ENCODE measurements at places on chromosomes 2 and 18.
A peak's percentile ranks its signal among the peaks of the same experiment; 100 is the strongest.

- peak; percentile 85 for DNase-seq
Measured at GRCh38 chr18:62450546-62451410, 72.0 kb upstream of the ZCCHC2 start.

DNA sequence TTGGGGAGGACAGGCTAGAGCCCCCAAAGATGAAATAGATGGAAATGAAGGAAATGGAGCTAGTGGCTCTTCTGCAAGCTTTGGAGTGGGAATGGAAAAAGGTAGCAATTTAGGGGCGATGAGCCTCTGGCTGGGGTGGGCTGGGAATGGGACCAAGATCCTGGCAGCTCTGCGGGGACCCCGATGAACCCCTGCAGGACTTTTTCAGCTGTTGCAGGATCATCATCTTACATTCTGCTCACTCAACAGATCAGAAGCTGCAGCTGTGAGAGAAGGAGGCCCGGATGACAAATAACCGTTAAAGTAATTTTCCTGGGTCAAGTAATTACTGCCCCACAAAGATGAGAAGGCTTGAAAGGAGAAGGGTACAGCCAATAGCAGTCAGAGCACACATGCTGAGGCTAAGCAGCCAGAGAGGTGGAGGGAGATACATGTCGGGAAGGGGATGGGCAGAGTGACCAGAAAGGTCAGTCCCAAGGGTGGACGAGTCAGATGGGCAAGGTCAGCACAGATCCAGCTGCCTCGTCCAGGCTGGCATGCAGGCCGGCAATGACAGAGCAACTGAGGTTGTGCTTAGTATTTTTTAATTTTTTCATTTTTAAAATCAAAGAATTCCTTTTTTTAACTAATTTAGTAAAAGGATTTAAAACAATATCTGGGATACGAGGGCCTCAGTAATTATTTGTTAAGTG lies 245.0 kb upstream of the RAB6C start:
- no peak for DNase-seq

DNA sequence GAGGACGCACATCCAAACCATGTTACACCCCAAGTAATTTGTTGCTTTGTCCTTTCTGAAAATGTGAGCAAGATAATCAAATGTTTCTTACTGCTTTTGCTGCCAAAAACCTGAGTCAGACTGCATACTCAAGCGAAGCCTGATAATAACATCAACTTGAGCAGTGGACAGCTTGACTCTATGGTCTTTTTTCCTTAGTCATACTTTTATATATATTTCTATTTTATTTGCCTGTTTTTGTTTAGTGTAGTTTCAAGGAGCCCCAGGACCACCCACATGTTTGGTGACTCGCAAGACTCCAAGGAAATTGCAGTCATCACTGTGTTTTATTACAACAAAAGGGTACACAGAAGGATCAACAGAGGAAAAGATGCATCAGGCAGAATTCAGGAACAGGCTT lies 688.4 kb upstream of the PIK3C3 start:
- no peak for DNase-seq

- DNase-seq: no peak
Measured at GRCh38 chr2:36406296-36406695, 50.7 kb downstream of the CRIM1 start.

DNA sequence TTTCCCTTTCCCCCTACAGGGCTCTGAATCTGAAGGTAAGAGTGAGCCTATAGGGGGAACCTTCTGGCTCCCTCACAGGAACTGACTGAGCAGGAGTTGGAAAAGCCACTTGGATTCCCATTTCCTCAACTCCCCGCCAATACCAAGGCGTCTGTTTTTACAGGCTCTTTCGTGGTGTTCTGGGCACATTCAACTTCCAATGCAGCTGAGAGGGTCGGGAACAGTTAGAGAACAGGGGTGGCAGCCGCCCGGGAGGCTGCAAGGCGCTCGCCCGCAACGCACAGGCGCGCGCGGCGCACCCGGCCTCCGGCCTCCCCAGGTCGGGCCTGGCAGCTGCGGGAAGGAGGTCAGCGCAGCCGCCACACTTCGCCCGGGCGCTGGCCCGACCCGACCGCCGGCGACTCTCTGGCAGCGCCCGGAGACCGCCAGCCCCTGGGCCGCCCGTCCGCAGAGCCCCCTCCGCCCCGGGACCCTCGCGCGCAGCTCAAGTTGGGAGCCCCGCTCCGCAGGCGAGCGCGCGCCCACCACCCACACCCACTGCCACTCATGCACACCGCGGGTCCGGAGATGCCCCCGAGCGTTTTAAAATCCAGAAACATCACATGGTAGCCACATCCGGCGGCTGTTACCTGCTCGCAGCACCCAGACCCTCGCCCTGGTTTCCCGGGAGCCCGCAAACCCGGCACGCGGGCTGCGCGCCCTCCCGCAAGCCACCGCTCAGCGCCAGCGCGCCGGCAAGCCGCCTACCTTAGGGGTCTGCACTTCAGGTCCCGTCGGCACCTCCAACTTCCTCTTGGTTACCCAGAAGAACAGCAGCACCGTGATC lies 816 bp downstream of the GALNT14 start:
- DNase-seq: peak; percentile 80

DNA sequence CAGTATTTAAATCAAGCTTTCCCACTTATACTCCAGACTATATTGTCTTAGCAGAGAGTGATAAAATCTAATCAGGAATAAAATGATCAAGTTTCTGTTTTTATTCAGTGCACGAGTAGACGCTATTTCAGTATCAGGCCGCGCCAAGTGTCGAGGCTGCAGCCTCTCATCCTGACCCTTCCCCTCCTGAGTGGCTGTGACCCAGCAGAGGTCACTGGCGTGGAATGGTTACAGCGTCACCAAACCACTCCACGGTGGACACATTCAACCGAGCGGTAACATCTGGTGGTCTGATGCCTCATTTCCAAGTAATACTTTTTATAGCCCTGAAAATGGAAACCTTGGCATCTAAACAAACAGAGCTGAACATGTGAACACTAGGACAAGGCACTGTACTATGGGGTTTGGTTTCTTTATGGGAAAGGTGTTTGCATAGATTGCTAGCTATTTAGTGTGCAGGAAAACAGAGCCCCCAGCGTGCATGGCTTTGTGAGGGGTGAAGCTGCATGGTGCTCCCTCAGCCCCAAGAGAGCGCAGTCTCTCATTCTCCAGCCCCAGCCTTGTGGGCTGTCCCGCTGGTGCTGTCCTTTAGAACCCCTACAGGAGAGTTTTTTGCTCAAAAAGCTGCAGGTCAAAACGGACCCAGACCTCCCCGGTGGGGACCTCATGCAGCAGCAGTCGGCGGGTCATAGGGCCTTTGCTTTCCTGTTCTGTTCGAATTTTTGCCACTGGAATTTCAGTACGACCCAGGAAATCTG lies 28.4 kb downstream of the FAM228A start:
- no peak for DNase-seq

DNA sequence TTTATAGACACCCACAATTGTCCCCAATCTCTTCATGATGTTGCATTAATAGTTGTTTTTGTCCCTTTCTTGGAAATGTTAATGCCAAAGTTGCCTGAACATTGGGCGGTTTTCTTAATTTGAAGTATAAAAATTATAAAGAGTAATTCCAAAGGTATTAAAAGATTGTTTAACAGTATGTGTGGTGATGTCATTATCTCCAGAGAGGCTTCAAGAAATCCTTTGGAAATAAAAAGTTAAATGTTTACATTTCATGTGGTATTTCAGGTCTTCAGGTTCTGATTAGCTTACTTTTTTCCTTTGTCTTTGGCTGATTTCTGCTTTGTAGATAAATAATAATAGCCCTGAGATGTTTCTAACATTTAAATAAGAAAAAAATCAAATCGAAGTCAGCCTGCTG lies 29.3 kb upstream of the NOSTRIN start:
- DNase-seq: no peak

GRCh38 chr2:145688156-145688555 lies 1168.2 kb upstream of the ZEB2 start:
- DNase-seq: no peak

DNA sequence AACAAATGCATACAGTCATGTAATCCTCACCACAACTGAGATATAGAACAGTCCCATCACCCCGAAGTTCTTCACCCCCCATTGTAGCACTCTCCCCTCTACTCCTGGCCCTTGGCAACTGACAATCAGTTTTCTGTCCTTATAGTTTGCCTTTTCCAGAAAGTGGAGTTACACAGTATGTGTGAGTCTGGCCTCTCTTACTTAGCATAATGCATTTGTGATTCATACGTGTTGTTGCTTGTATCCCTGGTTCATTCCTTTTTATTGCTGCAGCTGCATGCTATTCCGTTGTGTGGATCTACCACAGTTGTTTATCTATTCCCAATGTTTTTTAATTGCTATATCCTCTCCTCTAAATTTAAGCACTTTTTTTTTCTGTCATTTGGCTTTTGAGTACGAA lies 17.6 kb downstream of the ACYP2 start:
- DNase-seq: no peak
